ENCODE measurements at places on chromosomes 6 and 20.
A peak's percentile ranks its signal among the peaks of the same experiment; 100 is the strongest.

GRCh38 chr6:12923644-12924235 lies 207.2 kb downstream of the PHACTR1 start:
- DNase-seq, result no peak

DNA sequence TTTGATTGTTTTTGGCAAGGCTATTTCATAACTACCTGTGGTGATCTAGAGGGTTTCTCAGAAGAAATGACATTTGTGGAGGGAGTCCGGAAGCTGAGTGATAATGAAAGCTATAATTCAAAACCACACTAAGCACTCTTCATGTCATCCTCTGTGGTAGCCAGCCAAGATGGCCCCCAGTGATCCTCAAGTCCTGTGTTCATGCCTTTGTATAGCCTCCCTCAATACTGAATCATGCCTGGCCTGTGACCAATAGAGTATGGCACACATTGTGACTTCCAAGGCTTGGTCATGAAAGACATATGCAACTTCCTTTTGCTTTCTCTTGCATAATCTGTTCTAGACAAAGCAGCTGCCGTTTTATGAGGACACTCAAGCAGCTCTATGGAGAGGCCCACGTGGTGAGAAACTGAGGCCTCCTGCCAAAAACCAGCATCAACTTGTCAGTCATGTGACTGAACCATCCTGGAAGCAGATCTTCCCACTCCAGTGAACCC lies 12.8 kb upstream of the DNAAF9 start:
- DNase-seq, result no peak

DNA sequence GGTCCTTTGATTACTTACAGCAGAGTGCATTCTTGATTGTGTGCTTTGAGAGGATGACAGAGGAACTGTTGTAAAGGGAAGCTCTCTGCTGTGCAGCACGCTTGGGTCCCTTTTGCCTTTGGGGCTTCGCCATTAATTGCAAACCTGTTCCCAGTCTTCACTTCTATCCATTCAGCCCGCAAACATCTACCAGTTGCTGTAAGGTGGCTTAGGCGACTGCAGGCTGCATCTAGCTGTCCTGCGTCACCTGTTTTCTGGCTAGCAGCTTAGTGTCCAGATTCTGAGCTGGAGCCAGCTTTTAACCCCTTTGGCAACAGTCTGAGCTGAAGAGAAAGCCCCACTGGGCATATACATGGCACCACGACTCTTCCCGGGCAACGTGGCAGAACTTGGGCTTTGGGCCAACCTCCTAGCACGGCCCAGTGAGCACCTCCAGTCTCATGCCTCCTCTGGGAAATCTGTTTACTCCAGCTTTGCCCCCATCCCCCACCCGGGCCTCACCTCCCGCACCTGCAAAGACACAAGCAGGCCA lies 2.5 kb upstream of the FASTKD5 start:
- DNase-seq, result no peak

DNA sequence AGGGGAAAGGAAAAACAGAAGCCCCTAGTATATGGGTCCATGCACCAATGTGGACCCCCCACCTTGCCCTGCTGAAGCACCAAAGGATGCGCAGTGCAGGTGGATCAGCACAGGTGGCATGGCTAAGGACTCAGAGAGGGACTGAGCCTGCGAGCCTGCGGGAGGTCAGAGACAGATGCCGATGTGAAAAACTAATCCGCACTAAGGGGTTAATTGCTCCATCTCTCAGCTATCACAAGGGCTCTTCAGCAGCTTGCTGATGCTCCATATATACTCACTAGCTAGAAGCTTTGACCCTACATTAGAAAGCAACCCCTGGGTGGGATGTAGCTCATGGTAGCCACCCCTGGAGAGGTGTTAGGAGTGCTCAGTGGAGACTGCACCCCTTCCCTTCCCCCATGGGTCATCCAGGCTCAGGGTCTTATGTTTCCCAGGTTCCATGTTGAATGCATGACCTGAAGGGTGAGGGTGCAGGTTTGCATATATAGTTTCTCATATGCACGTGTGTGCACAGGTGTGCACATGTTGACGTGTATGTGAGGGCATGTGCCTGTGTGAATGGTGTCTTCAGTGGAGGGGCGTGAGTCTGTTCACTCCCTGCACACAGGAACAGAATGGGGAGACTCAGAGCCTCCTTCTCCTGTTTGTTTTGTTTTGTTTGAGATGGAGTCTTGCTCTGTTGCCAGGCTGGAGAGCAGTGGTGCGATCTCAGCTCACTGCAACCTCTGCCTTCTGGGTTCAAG lies 13.4 kb upstream of the IP6K3 start:
- no peak for DNase-seq

- peak; percentile 32 for DNase-seq
Measured at GRCh38 chr6:138517635-138518034, 18.3 kb upstream of the NHSL1 start.

DNA sequence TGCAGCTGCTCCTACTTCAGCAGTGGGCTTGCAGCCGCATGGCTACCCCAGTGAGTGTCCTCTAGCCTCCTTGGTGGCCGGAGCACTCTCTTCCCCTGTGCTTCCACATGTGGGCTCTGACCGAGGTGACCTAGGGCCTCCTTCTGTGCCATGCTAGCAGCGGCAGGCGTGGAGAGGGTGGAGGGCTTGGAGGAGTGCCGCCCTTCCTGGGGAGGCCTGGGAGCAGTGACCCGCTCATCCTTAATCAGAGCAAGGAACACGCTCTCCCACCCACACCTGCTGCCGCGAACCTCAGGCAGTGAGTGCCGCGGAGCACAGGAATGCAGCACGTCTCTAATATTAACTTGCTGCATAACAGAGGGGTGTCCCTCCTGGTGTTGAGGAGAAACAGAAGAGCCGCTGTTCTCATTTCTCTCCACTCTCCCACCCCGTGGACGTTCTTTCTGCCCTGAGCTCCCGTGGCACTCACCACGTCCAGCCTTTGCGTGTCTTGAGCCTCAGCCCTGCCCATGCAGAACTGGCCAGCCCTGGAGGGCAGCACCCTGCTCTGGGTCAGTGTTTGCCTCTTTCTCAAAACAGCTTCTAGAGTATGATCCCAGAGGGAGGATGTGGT lies 31.9 kb downstream of the DUSP22 start:
- DNase-seq, result no peak

DNA sequence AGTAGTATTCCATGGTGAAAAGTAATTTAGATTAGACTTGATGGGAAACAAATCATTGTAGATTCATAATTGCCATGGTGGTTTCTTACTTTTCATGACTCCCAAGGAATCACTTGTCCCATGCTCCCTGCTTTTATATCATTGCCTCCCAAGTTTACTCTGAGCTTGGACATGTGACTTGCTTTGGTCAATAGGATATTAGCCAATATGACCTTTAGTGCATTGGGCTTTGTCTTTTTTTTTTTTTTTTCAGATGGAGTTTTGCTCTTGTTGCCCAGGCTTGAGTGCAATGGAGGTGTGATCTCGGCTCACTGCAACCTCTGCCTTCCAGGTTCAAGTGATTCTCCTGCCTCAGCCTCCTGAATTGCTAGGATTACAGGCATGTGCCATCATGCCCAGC lies 15.5 kb upstream of the SMAP1 start:
- no peak for DNase-seq

DNA sequence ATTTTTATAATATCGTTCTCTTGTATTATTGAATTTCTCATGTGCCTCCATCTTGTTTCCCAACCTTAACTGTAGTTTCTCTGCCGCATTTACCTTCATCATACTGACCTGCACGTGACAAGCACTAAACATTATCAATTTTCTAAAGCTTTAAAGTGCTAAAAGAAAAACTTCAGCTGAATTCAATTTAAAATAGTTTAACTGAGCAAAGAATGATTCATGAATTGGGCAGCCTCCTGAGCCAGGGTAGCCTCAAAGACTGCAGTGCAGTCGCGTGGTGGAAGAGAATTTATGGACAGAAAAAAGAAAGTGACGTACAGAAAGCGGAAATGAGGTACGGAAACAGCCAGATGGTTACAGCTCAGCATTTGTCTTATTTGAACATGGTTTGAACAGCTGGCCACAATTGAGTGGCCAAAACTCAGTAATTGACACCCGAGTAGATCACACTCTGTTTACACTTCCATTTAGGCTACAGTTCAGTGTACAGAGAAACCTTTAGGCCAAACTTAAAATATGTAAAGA lies 4.2 kb upstream of the ZDHHC14 start:
- DNase-seq, result no peak

- DNase-seq, result no peak
Measured at GRCh38 chr6:134347885-134348805, 30.2 kb upstream of the SGK1 start.

DNA sequence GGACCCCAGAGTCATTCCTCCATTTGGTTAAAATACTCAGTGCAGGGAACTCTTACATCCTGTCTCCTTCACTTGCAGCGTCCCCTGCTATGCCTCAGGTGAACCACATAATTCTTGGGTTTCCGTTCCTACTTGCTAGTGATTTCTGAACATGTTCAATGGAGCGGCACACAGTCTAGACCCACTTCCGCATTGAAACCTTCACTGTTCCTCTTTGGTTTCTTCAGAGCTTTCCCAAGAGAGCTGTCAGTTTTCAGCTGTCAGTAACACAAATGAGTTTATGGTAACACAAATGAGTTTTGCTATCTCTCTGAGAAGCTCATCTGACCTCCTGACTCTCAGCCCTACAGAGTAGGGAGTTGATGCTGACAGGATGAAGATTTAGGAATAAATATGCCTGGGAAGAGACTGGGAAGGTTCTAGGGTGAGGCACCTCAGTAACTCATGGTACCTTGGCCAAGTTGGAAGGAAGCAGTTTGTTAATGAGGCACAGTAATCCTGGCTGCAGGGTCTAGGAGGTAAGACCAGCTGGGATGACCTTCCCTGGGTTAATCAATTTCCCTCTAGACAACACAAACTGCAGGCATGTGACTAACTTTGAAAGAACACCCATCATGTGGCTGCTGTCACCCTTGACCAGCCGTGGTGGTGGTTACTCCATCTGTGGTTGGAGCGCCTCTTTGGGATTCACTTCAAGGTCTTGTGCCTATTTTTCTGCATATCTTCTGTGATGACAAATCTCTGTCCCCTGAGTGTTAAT lies 5.4 kb downstream of the SYS1 start:
- no peak for DNase-seq

GRCh38 chr6:48996461-48997119 lies 466.5 kb downstream of the MMUT start:
- no peak for DNase-seq

- DNase-seq, result no peak
Measured at GRCh38 chr20:49119988-49120387, 68.1 kb downstream of the STAU1 start.

DNA sequence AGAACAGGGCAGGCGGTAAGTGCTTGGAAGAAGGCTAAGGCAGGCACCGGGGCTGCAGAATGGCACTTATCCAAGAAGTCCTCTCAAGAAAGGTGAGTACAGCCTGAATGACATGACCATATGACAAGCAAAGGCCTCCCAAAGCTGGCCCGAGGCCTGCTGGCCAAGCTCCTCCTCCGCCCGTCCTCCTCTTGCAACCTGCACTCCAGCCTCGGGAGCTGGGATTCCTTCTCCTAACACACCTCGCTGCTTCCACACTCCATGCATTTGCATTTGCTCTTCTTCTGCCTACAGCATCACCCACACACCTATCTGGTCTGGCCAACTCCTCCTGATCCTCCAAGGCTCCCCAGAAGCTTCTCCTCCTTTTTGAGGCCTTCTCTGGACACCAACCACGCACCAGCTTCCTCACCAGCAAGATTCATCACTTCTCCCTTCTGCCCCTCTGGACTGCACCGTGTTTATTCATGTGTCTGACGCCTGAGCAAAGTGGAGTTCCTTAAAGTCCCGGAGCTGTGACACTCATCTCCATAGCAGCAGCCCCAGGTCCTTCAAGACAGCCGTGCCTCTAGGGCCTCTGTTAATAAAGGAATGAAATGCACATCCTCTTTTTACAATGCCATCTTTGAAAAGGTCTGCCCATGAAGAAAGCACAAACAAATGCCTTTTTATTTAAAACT lies 32.3 kb downstream of the CNKSR3 start:
- no peak for DNase-seq

GRCh38 chr6:121896771-121897170 lies 461.3 kb downstream of the GJA1 start:
- no peak for DNase-seq

DNA sequence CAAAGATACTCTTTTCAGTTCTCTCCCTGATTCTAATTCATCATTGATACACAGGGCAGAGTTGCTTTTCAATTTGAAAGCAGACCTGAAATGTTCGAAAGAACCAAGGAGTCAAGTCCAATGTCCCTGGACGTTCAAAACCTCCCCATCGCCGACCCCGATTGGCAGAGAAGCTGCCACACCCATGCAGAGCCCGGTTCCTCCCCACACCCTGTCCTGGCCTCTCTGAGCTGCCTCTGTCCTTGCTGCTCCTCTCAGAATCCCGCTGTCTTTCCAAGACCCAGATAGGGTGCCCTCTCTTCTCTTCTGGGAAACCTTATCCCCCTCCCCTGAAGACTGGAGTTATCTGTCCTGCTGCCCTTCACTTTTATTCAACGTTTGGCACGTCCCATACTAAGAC lies 52.3 kb upstream of the CITED2 start:
- no peak for DNase-seq

GRCh38 chr6:102028176-102028575 lies 634.7 kb downstream of the GRIK2 start:
- no peak for DNase-seq

Data from stimulated activated naive CD4-positive, alpha-beta T cell (primary cell).